Endothelial cell (in vitro differentiated cells): ENCODE measurements at places on chromosomes 2 and 18.

- no peak overlapping the region for H3K27ac ChIP-seq
- H3K4me3 ChIP-seq = no peak overlapping the region
- DNase-seq = no peak
- H3K27me3 ChIP-seq = no peaks in the 10 kb centered on the region
- H3K4me1 ChIP-seq = peaks cover 8% of the 10 kb centered on the region
Observed at GRCh38 chr2:162433491-162433890, 89.6 kb downstream of the GCA start.

DNA sequence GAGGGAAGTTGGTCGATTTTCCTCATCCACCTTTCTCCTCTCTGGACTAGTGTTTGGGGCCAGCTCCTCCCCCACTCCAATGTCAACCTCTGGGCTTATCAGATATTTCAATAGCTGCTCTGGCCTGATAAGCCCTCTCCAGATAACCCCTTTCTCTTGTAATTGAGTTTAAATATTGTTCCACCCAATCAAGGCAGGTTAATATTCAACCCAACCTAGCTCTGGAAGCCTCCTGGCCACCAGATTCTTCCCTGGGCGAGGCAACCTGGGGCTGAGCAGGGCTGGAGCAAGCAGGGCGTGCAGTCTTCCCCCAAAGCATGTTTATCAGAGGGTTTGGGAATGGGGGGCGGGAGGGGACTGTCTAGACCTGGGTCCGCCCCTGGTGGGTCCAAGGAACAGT, 73.8 kb downstream of the TFCP2L1 start:
- no peak for DNase-seq
- H3K27ac ChIP-seq = no peak overlapping the region
- no peaks in the 10 kb centered on the region for H3K4me1 ChIP-seq
- no peaks in the 10 kb centered on the region for H3K27me3 ChIP-seq
- H3K4me3 ChIP-seq = no peak overlapping the region

DNA sequence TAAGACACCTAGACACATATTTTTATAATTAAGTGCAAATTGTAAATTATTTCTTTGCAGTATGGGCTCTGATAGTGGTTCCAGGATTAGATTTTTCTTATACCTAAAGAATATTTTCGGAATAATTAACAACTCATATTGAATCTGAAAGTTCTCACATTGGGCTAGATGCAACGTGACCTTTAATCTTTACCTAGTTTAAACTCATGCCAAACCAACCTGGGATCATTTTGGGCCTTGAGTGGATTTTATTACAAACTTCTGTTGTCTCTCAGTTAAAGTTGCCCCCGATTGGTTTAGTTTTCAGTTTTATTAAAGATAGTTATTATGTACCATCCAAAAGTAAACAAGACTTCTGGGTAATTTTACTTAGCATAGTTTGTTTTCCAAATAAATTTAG, 230.2 kb upstream of the VWC2L start:
- no peaks in the 10 kb centered on the region for H3K4me1 ChIP-seq
- no peak overlapping the region for H3K4me3 ChIP-seq
- no peak for DNase-seq
- no peaks in the 10 kb centered on the region for H3K36me3 ChIP-seq
- H3K27ac ChIP-seq = no peak overlapping the region

GRCh38 chr18:8912348-8913326, 189.9 kb upstream of the NDUFV2 start:
- H3K36me3 ChIP-seq = peaks cover 4% of the 10 kb centered on the region
- no peak overlapping the region for H3K4me3 ChIP-seq
- no peak overlapping the region for H3K27ac ChIP-seq
- peaks cover 3% of the 10 kb centered on the region for H3K27me3 ChIP-seq

- H3K4me3 ChIP-seq = no peak overlapping the region
- no peaks in the 10 kb centered on the region for H3K4me1 ChIP-seq
Observed at GRCh38 chr18:10537765-10538164, 11.9 kb downstream of the NAPG start.

DNA sequence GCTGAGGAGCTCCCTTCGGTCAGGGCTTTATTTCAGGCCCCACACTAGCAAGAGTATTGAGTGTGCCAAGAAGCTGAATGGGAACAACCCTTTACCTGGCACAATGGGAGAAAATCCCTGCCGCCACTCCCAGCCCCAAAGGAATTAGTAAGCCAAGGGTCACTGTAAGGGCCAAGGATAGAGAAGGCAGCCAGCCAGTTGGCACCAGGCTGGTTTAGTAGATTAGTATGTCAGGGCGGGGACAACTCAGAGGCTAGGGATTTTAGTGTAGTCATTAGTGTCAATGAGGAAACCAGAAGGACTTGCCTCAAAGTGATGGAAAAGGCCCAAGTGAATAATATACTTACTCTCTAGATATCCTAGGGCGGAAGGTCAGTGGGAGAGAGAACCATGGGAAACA, 34.9 kb upstream of the CYP26B1 start:
- DNase-seq = no peak
- no peak overlapping the region for H3K4me3 ChIP-seq
- H3K27ac ChIP-seq = no peak overlapping the region
- H3K36me3 ChIP-seq = peaks cover 13% of the 10 kb centered on the region
- no peaks in the 10 kb centered on the region for H3K27me3 ChIP-seq

GRCh38 chr2:6937157-6937556, 19.9 kb downstream of the RNF144A start:
- H3K4me3 ChIP-seq = no peak overlapping the region
- H3K4me1 ChIP-seq = peaks cover 15% of the 10 kb centered on the region
- H3K27me3 ChIP-seq = peaks cover 1% of the 10 kb centered on the region
- peaks cover 16% of the 10 kb centered on the region for H3K36me3 ChIP-seq

DNA sequence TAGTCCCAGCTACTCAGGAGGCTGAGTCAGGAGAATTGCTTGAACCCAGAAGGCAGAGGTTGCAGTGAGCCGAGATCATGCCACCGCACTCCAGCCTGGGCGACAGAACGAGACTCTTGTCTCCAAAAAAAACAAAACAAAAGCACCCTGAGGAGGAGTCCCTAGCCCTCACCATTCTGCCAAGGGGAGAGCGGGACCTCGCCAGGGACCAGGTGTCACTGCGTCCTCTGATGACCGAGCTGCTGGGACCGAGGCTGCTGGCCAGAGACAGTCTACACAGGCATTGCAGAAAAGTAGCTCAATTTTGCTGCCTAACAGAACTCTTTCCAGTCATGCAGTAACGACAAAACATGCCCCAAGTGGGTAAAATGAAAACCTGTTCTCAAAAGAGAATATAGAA, 18.4 kb downstream of the NCK2 start:
- H3K27ac ChIP-seq = no peak overlapping the region
- H3K27me3 ChIP-seq = peaks cover 3% of the 10 kb centered on the region
- H3K4me3 ChIP-seq = no peak overlapping the region
- H3K4me1 ChIP-seq = peaks cover 38% of the 10 kb centered on the region
- H3K36me3 ChIP-seq = peaks cover 4% of the 10 kb centered on the region

DNA sequence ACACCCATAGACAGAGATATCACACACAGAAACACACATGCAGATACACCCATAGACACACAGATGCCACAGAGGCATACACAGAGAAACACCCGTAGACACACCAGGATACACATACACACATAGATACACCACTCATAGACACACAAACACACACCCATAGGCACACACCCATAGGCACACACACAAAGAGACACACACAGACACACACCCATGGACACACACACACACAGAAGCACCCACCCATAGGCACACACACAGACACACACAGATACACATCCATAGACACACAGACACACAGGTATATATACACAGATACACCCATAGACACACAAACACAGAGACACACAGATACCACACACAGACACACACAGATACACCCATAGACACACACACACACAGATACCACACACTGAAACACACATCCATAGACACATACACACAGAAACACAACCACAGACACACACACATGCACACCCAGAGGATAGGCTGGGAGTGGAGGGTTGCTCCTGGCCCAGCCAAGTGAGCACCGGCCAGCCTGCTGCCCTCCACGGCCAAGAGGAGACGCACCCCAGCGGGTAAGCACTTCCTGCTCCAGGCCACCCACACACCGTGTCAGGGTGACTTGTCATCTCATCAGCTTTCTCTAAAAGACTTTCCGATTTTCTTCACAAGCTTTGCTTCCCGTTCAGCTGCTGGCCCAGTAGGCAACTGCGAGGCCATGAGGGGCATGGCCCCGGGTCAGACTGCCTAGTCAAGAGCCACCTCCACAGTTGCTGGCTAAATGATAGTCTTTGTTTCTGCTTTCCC, 14.1 kb upstream of the CNNM3 start:
- H3K36me3 ChIP-seq = peaks cover 5% of the 10 kb centered on the region
- no peak overlapping the region for H3K4me3 ChIP-seq
- peaks cover 10% of the 10 kb centered on the region for H3K4me1 ChIP-seq
- peaks cover 5% of the 10 kb centered on the region for H3K27me3 ChIP-seq

DNA sequence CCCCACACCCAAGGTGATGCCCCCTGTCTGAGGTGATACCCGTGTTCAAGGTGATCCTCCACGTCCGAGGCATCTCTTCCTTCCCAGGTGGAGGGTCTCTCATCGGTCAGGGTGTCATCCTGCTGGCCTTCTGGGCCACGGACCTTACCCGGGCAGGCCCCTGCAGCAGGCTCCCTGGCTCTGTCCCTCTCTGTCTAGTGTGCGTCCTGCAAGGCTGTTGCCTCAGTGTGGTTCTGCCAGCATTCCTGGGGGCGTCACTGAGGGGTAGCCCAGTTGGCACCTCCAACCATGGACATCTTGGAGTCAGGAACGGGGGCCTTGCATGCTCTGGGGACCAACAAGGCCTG, 5.6 kb upstream of the PER2 start:
- H3K36me3 ChIP-seq = no peaks in the 10 kb centered on the region
- H3K4me1 ChIP-seq = peaks cover 16% of the 10 kb centered on the region
- no peak for DNase-seq
- no peak overlapping the region for H3K27ac ChIP-seq

- H3K4me1 ChIP-seq = peaks cover 28% of the 10 kb centered on the region
- H3K27ac ChIP-seq = no peak overlapping the region
- H3K27me3 ChIP-seq = peaks cover 2% of the 10 kb centered on the region
- no peak for DNase-seq
- no peaks in the 10 kb centered on the region for H3K36me3 ChIP-seq
- H3K4me3 ChIP-seq = no peak overlapping the region
Observed at GRCh38 chr2:237441605-237442274, 27.8 kb upstream of the COL6A3 start.

- no peaks in the 10 kb centered on the region for H3K36me3 ChIP-seq
- peaks cover 18% of the 10 kb centered on the region for H3K4me1 ChIP-seq
- peaks cover 24% of the 10 kb centered on the region for H3K27me3 ChIP-seq
- peak within 1 kb of the TSS; percentile 78 for H3K27ac ChIP-seq
- H3K4me3 ChIP-seq = peak within 1 kb of the TSS; percentile 88
Observed at GRCh38 chr2:42047488-42048298, at the start of gene PKDCC. PKDCC (plus strand) TSS chr2:42048021; CDS start chr2:42048200, 179 bp downstream.

GRCh38 chr18:52216666-52217065, 123.3 kb upstream of the DCC start:
- no peak for DNase-seq
- no peak overlapping the region for H3K27ac ChIP-seq
- H3K4me3 ChIP-seq = no peak overlapping the region
- H3K36me3 ChIP-seq = no peaks in the 10 kb centered on the region
- H3K4me1 ChIP-seq = no peaks in the 10 kb centered on the region

DNA sequence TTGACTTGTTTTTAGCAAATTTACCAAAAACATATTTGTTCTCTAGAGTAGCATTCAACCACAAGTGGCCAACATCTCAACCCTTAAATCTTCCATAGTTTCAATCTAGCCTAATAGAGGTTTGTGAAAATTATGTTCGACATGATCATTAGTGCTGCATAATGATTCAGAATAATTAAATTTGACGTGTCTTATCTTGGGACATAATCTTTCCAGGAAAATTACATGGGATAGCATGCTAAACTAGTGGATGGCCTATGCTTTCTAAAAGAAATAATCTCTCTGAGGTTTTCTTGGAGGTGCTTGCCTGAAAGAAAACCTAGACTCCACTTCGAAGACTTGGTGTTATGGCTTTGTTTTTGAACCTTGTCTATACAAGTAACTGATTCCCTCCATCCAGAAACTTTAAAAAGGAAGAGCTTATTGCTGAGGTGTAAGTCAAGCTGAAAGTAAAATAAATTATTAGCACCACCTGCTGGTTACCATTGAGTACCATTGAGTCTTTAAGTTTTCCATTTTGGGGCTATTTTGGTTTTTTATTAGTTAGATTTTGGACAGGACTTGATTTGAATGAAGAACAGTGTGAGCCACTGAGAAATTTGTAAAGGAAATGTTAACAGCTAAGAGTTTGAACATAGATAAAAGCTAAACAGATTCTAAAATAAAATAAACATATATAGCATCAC, 32.7 kb downstream of the COX7A2L start:
- no peak overlapping the region for H3K27ac ChIP-seq
- H3K4me3 ChIP-seq = no peak overlapping the region
- H3K4me1 ChIP-seq = no peaks in the 10 kb centered on the region
- peaks cover 6% of the 10 kb centered on the region for H3K36me3 ChIP-seq
- no peaks in the 10 kb centered on the region for H3K27me3 ChIP-seq
- DNase-seq = no peak

- no peak overlapping the region for H3K4me3 ChIP-seq
- no peaks in the 10 kb centered on the region for H3K4me1 ChIP-seq
- H3K36me3 ChIP-seq = peaks cover 10% of the 10 kb centered on the region
Observed at GRCh38 chr2:100616841-100617390, 54.1 kb downstream of the PDCL3 start.

- H3K36me3 ChIP-seq = no peaks in the 10 kb centered on the region
- DNase-seq = no peak
- peaks cover 42% of the 10 kb centered on the region for H3K4me1 ChIP-seq
- no peak overlapping the region for H3K4me3 ChIP-seq
- no peak overlapping the region for H3K27ac ChIP-seq
- H3K27me3 ChIP-seq = peaks cover 11% of the 10 kb centered on the region
Observed at GRCh38 chr2:46337208-46337994, 40.2 kb downstream of the EPAS1 start.

DNA sequence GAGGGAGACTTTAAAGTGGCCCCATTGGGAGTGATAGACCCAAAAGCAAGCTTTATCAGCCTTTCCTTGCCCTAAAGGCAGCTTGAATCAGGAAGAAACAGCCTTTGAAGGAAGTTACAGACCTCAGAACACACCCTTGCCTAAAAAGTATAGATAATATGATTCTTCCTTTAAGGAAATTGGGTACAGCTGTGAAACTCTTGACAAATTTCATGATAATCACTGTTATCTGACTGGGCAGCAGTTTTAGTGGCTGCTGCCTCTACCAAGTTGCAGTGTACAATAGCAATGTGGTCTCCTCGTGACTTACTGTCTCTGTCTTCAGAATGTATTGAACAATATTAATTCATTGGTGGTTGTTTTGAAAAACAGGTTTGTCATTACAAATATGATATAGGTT, 16.7 kb downstream of the HOXD1 start:
- H3K4me3 ChIP-seq = no peak overlapping the region
- H3K27ac ChIP-seq = no peak overlapping the region
- H3K27me3 ChIP-seq = peaks cover 2% of the 10 kb centered on the region
- no peak for DNase-seq
- no peaks in the 10 kb centered on the region for H3K4me1 ChIP-seq

DNA sequence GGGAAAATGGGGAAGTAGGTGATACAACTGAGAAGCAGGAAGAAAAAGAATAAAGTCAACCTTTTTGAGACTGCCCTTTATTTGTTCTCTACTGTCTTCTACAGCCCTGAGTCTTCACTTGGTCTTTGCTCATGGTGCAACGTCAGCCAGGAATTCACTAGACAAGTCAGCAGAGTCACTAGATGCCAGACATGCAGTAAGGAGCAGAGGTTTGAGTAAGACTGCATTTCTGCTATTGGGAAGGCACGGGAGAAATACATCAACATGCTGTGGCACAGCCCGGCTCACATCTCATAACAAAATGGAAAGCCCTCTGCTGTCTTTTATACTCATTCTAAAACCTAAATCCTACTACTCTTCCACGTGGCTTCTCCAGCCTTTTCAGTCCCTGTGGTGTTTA, 67.1 kb downstream of the PRELID3A start:
- no peak for DNase-seq
- H3K36me3 ChIP-seq = peaks cover 16% of the 10 kb centered on the region
- peaks cover 2% of the 10 kb centered on the region for H3K27me3 ChIP-seq
- H3K27ac ChIP-seq = no peak overlapping the region
